Panc1 (cell line): ENCODE measurements at places on chromosomes 6 and 20.
A peak's percentile ranks its signal among the peaks of the same experiment; 100 is the strongest.

GRCh38 chr6:121830736-121831135 lies 395.3 kb downstream of the GJA1 start:
- DNase-seq, result no peak

- no peak for DNase-seq
These were observed 4.8 kb downstream of the TRIM10 start for GRCh38 chr6:30156262-30156599.

DNA sequence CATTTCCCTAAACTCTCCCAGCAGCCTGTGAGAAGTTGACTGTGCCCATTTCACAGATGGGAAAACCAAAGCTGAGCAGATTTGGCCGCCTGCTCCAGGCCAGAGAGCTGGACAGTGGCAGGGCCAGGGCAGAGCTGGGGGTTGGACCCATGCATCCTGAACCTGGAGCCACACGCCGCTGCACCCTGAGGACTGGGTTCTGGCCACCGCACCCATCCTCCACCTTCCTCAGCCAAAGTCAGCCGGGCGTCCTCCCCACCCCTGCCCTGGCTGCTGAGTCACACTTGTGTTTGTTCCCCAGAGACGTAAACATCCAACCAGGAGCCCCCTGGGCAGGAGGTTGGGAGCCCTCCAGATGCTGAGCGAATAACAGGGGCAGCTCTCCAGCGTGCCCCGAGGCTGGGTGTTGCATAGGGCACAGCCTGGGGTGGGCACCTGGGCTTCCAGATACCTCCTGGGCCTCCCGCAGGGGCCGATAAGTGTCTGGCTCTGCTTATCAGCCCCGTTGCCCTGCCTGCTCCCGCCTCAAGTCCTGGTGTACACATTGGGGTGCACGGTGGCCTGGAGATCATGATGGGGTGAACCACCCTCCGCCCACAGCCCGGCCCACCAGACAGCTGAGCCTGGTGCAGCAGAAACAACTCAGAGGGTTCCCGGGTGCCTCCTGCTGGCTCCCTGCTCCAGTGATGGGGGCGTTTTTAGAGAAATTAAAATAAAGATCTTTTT lies 23.8 kb downstream of the RBM38 start:
- DNase-seq, result no peak

DNA sequence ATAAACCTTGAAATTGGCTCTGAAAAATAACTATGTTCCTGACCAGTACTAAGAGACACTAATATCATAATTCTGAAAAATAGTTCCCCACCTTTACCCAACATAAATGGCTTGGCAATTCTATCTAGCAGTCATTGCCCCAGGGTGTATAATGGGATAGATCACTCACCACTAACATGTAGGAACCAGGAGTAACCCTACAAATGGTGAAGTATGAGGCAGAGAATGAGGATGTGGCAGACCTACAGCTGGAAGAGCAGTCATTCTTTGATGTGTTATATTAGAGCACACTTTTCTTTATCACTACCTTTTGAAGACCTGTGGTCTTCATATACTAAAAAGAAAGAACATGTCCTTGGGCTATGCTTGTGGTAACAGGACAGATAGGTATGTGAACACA lies 136.5 kb upstream of the SYNDIG1 start:
- no peak for DNase-seq

DNA sequence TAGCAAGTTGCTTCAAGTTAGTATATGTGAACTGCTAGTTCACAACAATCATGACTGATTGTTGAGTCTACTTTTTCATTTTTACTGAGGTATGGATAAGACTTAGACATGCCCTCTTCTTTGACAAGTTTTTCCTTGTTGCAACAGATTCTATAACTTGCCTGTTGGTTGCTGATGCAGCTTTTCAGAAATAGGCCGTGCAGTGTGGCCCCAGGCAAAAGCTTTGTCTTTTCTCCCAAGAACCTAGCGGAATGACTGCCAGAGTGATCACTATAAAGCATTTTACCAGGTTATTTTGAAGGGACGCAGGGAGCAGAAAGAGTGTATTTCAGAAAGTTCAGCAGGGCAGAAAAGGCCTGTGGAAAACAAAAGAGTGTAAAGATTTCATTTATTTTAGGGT lies 16.0 kb downstream of the HECA start:
- DNase-seq, result no peak

DNA sequence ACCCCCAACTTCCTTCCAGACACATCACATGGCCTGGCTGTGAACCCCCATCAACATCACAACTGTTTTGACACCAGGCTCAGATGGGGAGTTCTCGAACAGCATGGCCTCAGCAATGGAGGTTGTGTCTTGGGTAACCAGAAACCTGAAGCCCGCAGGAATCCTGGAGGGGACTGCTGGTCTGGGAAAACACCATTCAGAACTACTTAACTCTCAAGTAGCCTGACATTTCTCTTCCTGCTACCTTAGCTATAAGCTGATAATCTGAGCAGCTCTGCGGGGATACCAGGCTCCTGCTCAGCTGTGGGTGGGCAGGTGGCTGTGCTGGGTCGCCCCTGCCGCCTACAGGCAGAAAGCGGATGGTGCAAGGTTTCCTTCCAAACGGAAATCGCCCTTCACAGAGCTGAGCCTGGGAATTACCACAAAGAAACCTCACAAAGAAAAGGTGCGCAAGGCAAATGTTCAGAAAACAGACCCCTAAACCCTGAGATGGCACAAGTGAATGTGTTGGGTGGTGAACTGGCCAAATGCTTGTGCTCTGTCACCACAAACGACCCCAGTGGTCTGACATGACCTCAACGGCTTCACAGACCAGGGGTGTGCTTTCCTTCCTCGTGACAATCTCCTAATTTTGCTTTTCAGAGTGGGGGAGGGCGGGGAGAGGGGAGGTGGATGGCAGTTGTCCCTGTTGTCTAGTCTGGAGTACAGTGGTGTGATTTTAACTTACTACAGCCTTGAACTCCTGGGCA lies 29.5 kb downstream of the SNX5 start:
- DNase-seq, result peak; percentile 48

- no peak for DNase-seq
These were observed 31.2 kb downstream of the SLC9A8 start for GRCh38 chr20:49843770-49844380.

DNA sequence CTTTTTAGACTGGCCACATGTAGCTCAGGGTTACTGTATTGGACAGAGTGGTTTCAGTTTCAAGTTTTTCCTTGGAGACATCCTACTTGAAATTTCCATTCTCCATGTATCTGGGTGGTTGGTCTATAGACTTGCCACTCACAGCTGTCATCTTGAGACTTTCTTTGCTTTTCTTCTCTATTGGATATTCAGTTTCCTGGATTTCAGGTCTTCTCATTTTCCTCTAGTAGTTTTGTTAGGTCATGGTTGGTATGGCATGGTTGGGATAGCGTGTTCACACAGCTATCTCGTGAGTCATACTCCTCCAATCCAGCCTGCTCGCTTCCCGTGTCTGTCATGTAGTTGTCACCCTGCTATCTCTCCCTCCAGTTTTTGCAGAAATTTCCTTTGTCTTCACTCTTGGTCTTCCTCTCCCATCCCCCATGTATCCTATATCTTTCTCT lies 48.3 kb downstream of the PTPN1 start:
- DNase-seq, result no peak

GRCh38 chr20:37464611-37465010 lies 56.4 kb upstream of the NNAT start:
- DNase-seq, result no peak

- no peak for DNase-seq
These were observed 10.5 kb upstream of the OGFRL1 start for GRCh38 chr6:71277926-71278600.

GRCh38 chr6:34172961-34173775 lies 27.3 kb upstream of the GRM4 start:
- no peak for DNase-seq

- no peak for DNase-seq
These were observed 46.6 kb downstream of the NDUFAF5 start for GRCh38 chr20:13831476-13831875.

GRCh38 chr20:21608777-21609176 lies 94.9 kb upstream of the NKX2-2 start:
- DNase-seq, result no peak

GRCh38 chr6:165717732-165718465 lies 54.9 kb upstream of the PDE10A start:
- DNase-seq, result no peak

GRCh38 chr6:18763086-18763485 lies 375.9 kb downstream of the RNF144B start:
- DNase-seq, result no peak
